Pancreas (tissue), 10 donors: ENCODE measurements at places on chromosomes 7 and 10. TPM values are rescaled to one million over a fixed set of nuclear protein-coding genes. Genes with fewer than 3 reads are reported as not detected.

DNA sequence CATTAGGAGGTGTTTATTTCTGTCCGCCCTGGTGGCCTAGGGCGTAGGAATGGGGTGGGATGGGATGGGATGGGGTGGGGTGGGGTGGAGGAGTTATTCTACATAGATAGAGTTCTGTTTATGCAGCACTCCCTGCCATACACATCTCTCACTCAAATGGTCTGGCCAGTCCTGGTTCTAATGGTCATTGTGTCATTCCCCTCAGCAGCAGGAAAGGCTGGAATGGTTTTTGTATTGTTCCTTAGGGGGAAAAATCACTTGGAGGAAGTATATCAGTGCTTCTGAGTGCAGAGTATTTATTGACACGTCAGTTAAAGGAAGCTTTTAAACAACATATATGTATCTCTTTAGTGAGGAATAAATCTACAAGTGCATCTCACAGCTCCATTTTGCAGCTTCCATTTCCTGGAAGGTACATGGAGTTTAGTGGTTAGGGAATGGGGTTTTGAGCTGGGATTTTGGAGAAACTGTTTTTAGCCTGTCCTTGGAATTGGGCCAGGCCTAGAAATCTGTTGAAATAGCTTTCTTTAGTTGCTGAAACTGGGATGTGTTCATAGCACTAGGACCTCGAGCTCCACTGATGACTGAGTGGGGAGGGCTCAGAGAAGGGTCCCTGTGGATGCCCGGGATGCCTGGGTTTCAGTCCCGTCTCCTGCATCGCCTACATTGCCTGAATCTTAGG is 8.3 kb downstream of the TSPAN14 start:
- H3K27me3 ChIP-seq = no peaks in the 10 kb centered on the region
- no peak overlapping the region for H3K4me3 ChIP-seq

GRCh38 chr7:77757589-77757988 is 40.6 kb downstream of the TMEM60 start:
- H3K27me3 ChIP-seq = no peaks in the 10 kb centered on the region
- H3K4me3 ChIP-seq = no peak overlapping the region
- H3K27ac ChIP-seq = no peak overlapping the region
- no peak for DNase-seq

- H3K27me3 ChIP-seq = no peaks in the 10 kb centered on the region
- DNase-seq = no peak
- H3K27ac ChIP-seq = no peak overlapping the region
- H3K36me3 ChIP-seq = peaks cover 5% of the 10 kb centered on the region
- no peaks in the 10 kb centered on the region for H3K4me1 ChIP-seq
- H3K4me3 ChIP-seq = no peak overlapping the region
Observed at GRCh38 chr7:98985406-98985805, 107.1 kb downstream of the TRRAP start.

DNA sequence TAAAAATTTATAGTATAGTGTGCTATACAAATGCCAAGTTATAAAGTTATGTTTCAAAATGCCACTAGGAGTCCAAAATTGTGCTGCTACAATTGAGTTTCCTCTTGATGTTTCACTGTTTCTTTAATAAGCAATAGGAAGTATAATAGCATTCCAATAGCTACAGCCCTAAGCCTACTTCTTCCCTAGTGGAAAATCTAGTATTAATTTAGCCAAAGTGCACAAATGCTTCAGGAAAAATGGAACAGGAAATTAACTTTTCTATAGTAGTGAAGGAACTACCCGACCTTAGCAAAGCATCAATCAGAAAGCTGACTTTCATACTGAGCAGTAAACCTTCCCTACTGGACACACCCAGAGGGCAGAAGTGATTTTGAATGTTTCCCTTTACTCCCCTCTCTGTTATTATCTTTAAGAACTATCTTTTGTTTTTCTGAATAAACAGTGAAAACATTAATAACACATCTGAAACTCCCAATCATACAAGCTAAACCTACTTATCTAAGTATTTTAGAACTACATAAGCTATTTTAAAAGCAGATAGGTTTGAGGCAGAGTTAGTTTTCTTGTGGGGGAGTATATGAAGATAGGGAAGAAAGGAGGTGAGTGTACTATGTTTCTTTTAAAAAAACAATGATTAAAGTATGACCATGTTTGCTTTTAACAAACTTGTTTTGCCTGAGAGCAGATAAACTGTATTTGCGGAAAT is 13.7 kb downstream of the CPED1 start:
- no peaks in the 10 kb centered on the region for H3K4me1 ChIP-seq
- no peaks in the 10 kb centered on the region for H3K27me3 ChIP-seq
- no peaks in the 10 kb centered on the region for H3K36me3 ChIP-seq
- H3K27ac ChIP-seq = no peak overlapping the region

The ZNF138 gene
- 3.3 TPM for polyA plus RNA-seq
